ENCODE measurements at places on chromosomes 2 and 18.

- no peak for DNase-seq
These were observed 330.2 kb upstream of the NRP2 start for GRCh38 chr2:205352094-205352493.

- DNase-seq: no peak
These were observed 121.2 kb upstream of the CTDP1 start for GRCh38 chr18:79558196-79558932.

- DNase-seq: no peak
These were observed 87.7 kb downstream of the SH3YL1 start for GRCh38 chr2:175880-176820.

DNA sequence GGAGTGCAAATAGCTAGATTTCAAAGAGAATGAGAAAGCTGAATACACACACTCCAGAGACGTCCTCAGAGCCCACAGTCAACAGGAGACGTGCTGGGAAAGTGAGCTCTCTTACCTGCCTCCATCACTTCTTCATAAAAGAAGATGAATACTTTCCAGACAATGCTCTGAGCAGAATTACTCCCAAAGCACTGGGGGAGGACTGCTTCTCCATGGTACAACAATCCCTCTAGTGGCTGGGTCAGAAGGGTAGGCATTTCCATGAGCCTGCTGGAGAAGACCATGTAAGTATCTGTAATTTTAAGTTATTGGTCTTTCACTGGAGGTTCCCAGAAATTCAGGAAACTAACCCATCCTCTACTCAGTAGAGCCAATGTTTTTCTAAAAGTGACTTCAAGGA lies 190.3 kb downstream of the RBM43 start:
- no peak for DNase-seq

- no peak for DNase-seq
These were observed 146.6 kb downstream of the GALNT3 start for GRCh38 chr2:165647409-165647808.

DNA sequence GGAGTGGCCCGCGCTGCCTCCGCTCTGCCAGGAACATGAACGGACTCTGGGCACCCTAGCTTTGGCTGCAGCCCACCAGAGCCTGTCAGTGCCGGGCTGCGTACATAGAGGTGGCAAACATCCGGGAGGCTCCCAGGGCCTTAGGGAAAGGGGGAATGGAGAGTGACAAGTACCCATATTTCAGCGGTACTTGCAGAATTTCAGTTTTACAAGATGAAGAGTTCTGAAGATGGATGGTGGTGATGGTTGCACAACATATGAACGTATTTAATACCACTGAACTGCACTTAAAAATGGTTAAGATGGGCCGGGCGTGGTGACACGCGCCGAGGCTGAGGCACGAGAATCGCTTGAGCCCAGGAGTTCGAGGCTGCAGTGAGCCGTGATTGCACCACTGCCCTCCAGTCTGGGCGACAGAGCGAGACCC lies 873 bp downstream of the MTHFD2 start:
- no peak for DNase-seq

Measured in NAMALWA (cell line).